ENCODE measurements at places on chromosomes 5 and 9. TPM values are rescaled to one million over a fixed set of nuclear protein-coding genes. Genes with fewer than 3 reads are reported as not detected.

DNA sequence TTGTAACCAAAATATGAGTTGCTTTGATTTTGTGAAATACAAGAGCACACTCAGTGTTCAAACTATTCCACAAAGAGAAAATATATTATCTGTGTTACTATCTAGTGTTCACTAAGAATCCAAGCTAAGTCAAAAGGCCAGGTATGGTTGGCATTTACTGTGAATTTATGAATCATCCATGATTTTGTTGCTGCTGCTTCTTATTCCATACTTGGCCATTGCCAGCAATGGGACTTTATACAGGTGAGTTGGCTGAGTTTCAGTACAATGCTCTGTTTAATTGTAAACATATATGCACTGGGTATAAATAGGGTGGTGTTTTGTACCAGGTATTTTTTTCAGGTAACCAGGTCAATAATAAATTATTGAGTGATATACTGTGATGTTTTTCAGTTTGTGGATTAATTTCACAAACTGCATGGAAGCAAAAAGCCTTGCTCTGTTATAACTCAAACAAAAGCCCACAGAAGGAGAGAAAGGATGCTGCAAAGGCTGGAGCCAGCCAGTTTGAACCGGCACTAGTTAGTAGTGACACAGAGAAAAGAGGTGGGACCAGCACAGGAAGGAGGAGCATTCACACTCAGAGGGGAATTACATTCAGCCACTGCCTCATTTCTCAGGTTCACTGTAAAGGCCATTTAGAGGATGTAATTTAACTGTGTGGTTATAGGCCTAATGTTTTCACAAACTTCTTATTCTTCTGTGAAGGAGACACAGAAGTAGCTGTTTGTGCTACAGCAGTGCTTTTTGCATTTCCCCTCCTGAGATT lies 381.8 kb downstream of the ADGRV1 start:
- H3K27me3 ChIP-seq: no peaks in the 10 kb centered on the region
- H3K36me3 ChIP-seq: no peaks in the 10 kb centered on the region
- DNase-seq: peak; percentile 87
- H3K27ac ChIP-seq: peak overlapping the region; percentile 78
- peak overlapping the region; percentile 15 for H3K4me3 ChIP-seq

GRCh38 chr9:37761511-37761910 lies 7.9 kb downstream of the TRMT10B start:
- DNase-seq: no peak
- H3K4me3 ChIP-seq: no peak overlapping the region
- no peak overlapping the region for H3K27ac ChIP-seq
- H3K27me3 ChIP-seq: no peaks in the 10 kb centered on the region
- peaks cover 26% of the 10 kb centered on the region for H3K36me3 ChIP-seq

GRCh38 chr5:180611140-180611850 lies 20.0 kb upstream of the SCGB3A1 start:
- DNase-seq: no peak
- no peak overlapping the region for H3K27ac ChIP-seq
- no peak overlapping the region for H3K4me3 ChIP-seq
- no peaks in the 10 kb centered on the region for H3K4me1 ChIP-seq

DNA sequence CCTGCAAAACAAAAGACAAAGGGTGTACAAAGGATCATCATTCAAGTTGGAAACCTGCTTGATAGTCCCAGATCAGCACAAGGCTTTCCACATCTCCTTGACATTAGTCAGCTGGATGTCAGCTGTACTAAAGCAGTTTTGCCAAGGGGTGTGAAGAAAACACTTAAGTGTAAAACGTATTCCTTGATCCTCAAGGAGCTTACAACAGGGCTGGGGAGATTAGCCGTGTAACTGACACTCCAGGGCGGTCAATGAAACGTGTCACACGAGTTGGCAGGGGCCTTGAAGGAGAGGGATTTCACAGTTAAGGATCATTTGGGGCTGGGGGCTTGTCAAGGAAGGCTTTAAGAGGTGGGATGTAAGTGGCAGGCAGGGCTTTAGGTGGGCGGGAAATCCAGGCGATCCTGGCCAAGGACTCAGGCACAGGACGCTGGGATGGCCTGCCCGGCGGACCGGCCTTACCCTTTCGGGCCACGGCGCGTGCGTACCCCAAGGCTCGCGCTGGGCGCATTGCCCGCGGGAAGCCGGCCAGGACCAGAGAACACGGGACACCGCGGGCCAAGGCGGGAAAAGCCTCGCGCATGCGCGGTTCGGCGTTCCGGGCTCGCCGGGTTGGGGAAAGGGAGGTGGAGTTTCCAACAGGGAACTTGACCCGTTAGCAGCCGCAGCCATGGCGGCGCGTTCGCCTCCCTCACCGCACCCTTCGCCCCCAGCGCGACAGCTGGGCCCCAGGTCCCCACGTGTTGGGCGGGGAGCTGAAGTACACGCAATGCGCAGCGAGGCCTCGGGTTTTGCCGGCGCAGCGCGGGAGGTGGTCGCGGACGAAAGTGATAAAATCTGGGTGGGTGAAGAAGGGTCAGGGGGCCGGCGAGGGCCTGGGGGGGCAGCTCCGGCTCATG lies at the start of gene CNTLN:
TSS of gene CNTLN (plus strand) at position 645 of the 899 bp plus-strand sequence. CDS start at position 671, 26 bp downstream.
- DNase-seq: peak; percentile 37
- no peak within 1 kb of the TSS for H3K27ac ChIP-seq
- peaks cover 8% of the 10 kb centered on the region for H3K4me1 ChIP-seq
- H3K4me3 ChIP-seq: peak within 1 kb of the TSS; percentile 62
- peaks cover 33% of the 10 kb centered on the region for H3K27me3 ChIP-seq
- H3K36me3 ChIP-seq: peaks cover 2% of the 10 kb centered on the region

- no peak overlapping the region for H3K27ac ChIP-seq
- H3K36me3 ChIP-seq: no peaks in the 10 kb centered on the region
- DNase-seq: no peak
These were observed 53.7 kb downstream of the MARCHF3 start for GRCh38 chr5:126976520-126977172.

DNA sequence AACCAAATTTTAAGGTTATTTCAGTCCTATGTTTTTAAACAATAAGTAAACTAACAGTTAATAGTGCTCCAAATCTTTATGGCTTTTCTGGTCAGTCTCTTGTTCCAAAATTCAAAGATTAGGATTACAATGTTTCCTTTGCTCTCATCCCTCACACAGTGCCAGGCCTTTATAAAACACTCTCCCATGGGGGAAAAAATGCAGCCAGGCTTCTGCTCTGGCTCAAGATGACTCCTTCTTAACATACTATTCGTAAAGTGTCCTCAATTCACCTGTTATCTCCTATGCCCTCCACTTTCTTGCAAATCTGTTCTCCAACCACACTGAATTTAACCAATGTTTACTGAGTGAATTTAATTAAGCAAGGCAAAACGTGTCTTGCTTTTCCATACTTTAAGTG lies 1.4 kb downstream of the CEP120 start:
- H3K27ac ChIP-seq: no peak overlapping the region
- no peak for DNase-seq
- H3K27me3 ChIP-seq: no peaks in the 10 kb centered on the region
- peaks cover 16% of the 10 kb centered on the region for H3K36me3 ChIP-seq
- peaks cover 21% of the 10 kb centered on the region for H3K4me1 ChIP-seq
- no peak overlapping the region for H3K4me3 ChIP-seq

GRCh38 chr5:169081000-169081724 lies 219.8 kb downstream of the SLIT3 start:
- no peak overlapping the region for H3K4me3 ChIP-seq
- H3K36me3 ChIP-seq: no peaks in the 10 kb centered on the region
- peaks cover 2% of the 10 kb centered on the region for H3K27me3 ChIP-seq
- no peak for DNase-seq

DNA sequence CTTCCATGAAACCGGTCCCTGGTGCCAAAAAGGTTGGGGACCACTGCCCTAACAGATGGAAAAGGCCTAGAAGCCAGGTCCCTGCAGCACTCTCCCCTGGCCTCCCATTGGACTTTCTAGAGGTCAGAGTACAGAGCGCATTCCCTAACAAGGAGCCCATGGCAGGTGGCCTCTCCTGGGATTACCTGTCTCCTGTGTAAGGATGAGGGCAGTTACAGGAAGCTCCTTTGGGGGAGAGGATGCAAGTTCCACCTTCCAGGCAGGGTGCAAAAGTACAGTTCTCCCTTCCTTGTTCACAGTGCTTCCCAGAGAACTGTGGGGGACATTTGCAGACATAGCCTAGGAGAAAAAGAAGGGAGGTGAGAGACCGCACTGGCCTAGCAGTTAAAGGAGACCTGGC lies 62.4 kb downstream of the SLC36A1 start:
- no peaks in the 10 kb centered on the region for H3K27me3 ChIP-seq
- H3K36me3 ChIP-seq: no peaks in the 10 kb centered on the region

GRCh38 chr5:75009556-75010345 lies 42.6 kb downstream of the GCNT4 start:
- H3K36me3 ChIP-seq: peaks cover 5% of the 10 kb centered on the region
- peak; percentile 8 for DNase-seq
- H3K27ac ChIP-seq: no peak overlapping the region

GRCh38 chr5:135831851-135832555 lies 2.5 kb upstream of the SLC25A48 start:
- H3K36me3 ChIP-seq: no peaks in the 10 kb centered on the region
- H3K4me3 ChIP-seq: no peak overlapping the region
- no peak overlapping the region for H3K27ac ChIP-seq
- no peak for DNase-seq
- peaks cover 37% of the 10 kb centered on the region for H3K27me3 ChIP-seq

DNA sequence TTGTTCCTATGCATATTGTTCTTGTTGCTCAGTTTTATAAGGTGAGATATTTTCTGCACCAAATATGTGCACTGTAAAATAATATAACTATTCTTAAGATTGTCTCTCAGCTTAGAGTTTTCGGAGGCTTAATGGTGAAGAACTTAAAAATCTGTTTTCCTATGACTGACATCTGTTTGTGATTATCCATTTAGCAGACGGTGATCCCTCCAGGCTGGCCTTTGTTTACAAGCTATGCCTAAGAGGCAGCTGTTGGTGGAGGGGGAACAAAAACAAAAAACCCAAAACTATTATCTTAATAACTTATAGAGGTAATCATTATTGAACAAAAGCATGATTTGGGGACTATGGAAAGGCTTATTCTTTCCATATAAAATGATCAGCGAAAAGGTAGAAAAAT lies 658 bp downstream of the PDCD1LG2 start:
- peak overlapping the region; percentile 88 for H3K27ac ChIP-seq
- no peaks in the 10 kb centered on the region for H3K36me3 ChIP-seq
- no peaks in the 10 kb centered on the region for H3K27me3 ChIP-seq
- H3K4me3 ChIP-seq: peak overlapping the region; percentile 51
- no peak for DNase-seq

DNA sequence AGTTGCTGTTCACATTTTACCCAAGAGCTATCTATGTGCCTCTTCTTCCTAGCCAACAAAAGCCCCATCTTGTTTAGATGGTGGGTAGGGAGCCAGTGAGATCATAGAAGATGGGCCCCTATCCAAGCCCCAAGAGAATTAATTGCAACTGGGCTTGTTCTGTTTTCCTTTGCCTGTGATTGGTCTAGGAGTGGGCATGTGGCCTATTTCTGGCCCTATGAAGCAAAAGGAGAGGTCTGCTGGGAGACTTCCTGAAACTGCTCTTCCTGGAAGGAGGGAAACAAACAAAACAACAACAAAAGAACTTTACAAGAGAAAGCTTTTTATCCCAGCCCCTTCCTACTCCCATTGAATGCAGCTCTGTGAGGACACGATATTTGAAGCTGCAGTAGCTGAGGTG lies 32.5 kb upstream of the ALDOB start:
- H3K4me3 ChIP-seq: no peak overlapping the region
- peaks cover 34% of the 10 kb centered on the region for H3K27me3 ChIP-seq
- H3K36me3 ChIP-seq: no peaks in the 10 kb centered on the region
- no peak overlapping the region for H3K27ac ChIP-seq
- no peak for DNase-seq

DNA sequence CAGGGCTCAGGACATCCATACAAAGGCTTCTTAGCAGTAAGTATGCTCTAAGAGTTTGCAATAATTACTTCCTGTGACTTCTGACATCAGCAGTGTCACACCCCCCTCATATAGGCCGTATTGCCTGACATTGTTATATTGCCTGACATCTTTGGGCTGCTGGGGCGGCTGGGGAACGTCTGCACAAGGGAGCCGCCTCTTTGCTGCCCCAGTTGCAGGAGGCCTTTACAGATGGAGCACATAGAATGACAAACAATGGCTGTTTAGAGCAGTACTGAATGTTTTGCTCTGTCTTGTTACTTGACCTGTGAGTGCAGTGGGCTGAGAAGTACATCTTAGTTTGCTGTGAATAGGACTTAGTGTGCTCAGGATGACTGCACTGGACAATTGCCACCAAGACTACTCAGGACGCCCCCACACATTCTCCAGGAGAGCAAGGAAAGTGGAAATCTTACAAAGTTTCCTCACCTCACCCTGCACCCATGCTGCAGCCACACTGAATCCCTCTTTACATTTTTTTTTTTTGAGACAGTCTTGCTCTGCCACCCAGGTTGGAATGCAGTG lies 65.4 kb upstream of the SPOCK1 start:
- no peak overlapping the region for H3K4me3 ChIP-seq
- no peaks in the 10 kb centered on the region for H3K36me3 ChIP-seq
- H3K4me1 ChIP-seq: no peaks in the 10 kb centered on the region
- H3K27me3 ChIP-seq: peaks cover 11% of the 10 kb centered on the region
- no peak for DNase-seq

GRCh38 chr5:10306114-10306513 lies 1.6 kb downstream of the CMBL start:
- no peak for DNase-seq
- no peaks in the 10 kb centered on the region for H3K36me3 ChIP-seq
- H3K4me3 ChIP-seq: no peak overlapping the region
- H3K4me1 ChIP-seq: peaks cover 4% of the 10 kb centered on the region

- no peak overlapping the region for H3K4me3 ChIP-seq
- peaks cover 43% of the 10 kb centered on the region for H3K36me3 ChIP-seq
- H3K27ac ChIP-seq: no peak overlapping the region
- no peak for DNase-seq
- H3K4me1 ChIP-seq: peaks cover 14% of the 10 kb centered on the region
- no peaks in the 10 kb centered on the region for H3K27me3 ChIP-seq
These were observed 34.2 kb downstream of the IPPK start for GRCh38 chr9:92635760-92636159.

GRCh38 chr5:99000876-99001275 lies 72.1 kb upstream of the CHD1 start:
- no peak overlapping the region for H3K27ac ChIP-seq
- no peak for DNase-seq
- H3K4me3 ChIP-seq: no peak overlapping the region

- DNase-seq: no peak
- no peaks in the 10 kb centered on the region for H3K36me3 ChIP-seq
- peaks cover 7% of the 10 kb centered on the region for H3K27me3 ChIP-seq
These were observed 316.5 kb downstream of the ICE1 start for GRCh38 chr5:5738797-5739489.

The IL33 gene
- not detected for total RNA-seq

The ADAMTS6 gene
- 1.1 TPM for total RNA-seq

The TMEM252 gene
- total RNA-seq: not detected

The PHF24 gene
- total RNA-seq: 0.11 TPM

The SLC25A2 gene
- total RNA-seq: not detected

The SMIM3 gene
- total RNA-seq: 8.8 TPM

The CTSV gene
- 0.34 TPM for total RNA-seq

The LHX3 gene
- total RNA-seq: not detected

The LCN12 gene
- total RNA-seq: 2.1 TPM

The CXCL14 gene
- not detected for total RNA-seq

The TTLL11 gene
- 0.56 TPM for total RNA-seq

The HMMR gene
- total RNA-seq: 94.2 TPM

The CCDC192 gene
- total RNA-seq: not detected

The IL3 gene
- total RNA-seq: 0.98 TPM

All from activated CD8-positive, alpha-beta T cell treated with anti-CD3 and anti-CD28 coated beads for 36 hours (primary cell).